ENCODE measurements at places on chromosomes 1 and 21. TPM values are rescaled to one million over a fixed set of nuclear protein-coding genes. Genes with fewer than 3 reads are reported as not detected.

GRCh38 chr1:23838401-23838866 lies 13.2 kb upstream of the HMGCL start:
- H3K36me3 ChIP-seq = no peaks in the 10 kb centered on the region
- H3K27me3 ChIP-seq = no peaks in the 10 kb centered on the region
- H3K4me3 ChIP-seq = peak overlapping the region; percentile 40
- peaks cover 5% of the 10 kb centered on the region for H3K4me1 ChIP-seq
- no peak overlapping the region for H3K27ac ChIP-seq

The FPGT gene
- 10.1 TPM for polyA plus RNA-seq

GRCh38 chr21:21682172-21682571 lies 684.0 kb downstream of the NCAM2 start:
- no peaks in the 10 kb centered on the region for H3K36me3 ChIP-seq
- H3K27me3 ChIP-seq = no peaks in the 10 kb centered on the region
- H3K4me3 ChIP-seq = no peak overlapping the region
- no peaks in the 10 kb centered on the region for H3K4me1 ChIP-seq
- H3K27ac ChIP-seq = no peak overlapping the region
- no peak for DNase-seq

GRCh38 chr21:42176859-42177258 lies 42.1 kb upstream of the ABCG1 start:
- DNase-seq = no peak
- no peak overlapping the region for H3K4me3 ChIP-seq
- H3K36me3 ChIP-seq = no peaks in the 10 kb centered on the region

The GSTM1 gene
- polyA plus RNA-seq = 39.6 TPM

- no peak overlapping the region for H3K27ac ChIP-seq
- DNase-seq = no peak
- no peaks in the 10 kb centered on the region for H3K4me1 ChIP-seq
Observed at GRCh38 chr1:45410850-45411509, 70.7 kb upstream of the MUTYH start.

The OR2AK2 gene
- polyA plus RNA-seq = not detected

GRCh38 chr1:176786274-176786673 lies 323.3 kb downstream of the PAPPA2 start:
- no peaks in the 10 kb centered on the region for H3K27me3 ChIP-seq
- DNase-seq = no peak
- H3K27ac ChIP-seq = no peak overlapping the region

The CHI3L2 gene
- 9.4 TPM for polyA plus RNA-seq

DNA sequence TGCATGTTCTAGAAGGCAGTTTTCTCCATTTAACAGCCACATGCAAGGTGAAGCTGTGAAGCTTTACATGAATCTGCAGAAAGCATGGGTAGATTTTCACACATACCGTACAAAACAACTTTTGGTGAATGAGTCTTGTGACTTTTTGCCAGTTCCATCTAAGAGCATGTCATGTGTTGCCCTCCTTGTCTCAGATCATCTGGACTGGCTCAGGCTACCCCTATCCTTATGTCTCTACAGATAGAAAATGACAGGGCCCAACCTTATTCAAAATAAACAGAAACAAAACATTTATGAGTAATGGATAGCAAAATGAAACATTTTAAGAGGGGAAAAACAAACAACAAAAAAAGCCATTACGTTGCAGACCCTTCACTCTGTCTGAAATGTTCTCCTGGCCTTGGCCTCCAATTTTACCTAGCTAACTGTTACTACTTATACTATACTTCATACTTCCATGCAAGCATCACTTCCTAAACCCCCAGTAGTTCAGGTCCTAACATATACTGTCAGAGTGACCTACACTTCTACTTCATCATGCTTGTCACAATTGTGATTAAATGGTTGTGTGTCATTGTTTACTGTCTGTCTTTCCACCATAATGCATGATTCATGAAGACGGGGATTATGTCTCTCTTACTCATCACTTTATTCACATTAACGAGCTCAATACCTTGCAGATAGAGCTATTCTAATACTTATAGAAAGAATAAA lies 39.0 kb downstream of the LRRC8C start:
- DNase-seq = no peak
- peaks cover 80% of the 10 kb centered on the region for H3K4me1 ChIP-seq
- H3K4me3 ChIP-seq = no peak overlapping the region
- H3K36me3 ChIP-seq = no peaks in the 10 kb centered on the region
- H3K27ac ChIP-seq = no peak overlapping the region

- no peaks in the 10 kb centered on the region for H3K36me3 ChIP-seq
- no peak overlapping the region for H3K27ac ChIP-seq
- no peak overlapping the region for H3K4me3 ChIP-seq
- H3K4me1 ChIP-seq = peaks cover 18% of the 10 kb centered on the region
Observed at GRCh38 chr1:165495858-165496205, 48.0 kb upstream of the LRRC52 start.

The CCT3 gene
- polyA plus RNA-seq = 212 TPM

DNA sequence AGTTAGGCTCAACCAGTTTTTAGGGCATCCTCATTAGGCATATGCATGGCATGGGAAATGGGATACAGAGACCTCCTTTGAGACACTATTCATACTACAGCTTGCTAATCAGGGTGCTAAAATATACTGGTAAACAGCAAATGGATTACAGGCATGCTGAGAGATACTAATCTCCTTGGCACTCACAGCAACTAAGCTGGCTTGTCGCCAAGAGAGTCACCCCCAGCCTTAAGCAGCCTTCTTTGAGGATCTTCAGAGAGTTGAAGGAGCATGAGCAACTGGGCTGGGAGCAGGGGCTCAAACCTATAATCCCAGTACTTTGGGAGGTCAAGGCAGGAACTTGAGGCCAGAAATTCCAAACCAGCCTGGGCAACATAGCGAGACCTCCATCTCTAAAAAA lies 120.1 kb upstream of the NR5A2 start:
- no peaks in the 10 kb centered on the region for H3K4me1 ChIP-seq
- H3K4me3 ChIP-seq = no peak overlapping the region
- no peaks in the 10 kb centered on the region for H3K36me3 ChIP-seq
- no peak for DNase-seq
- H3K27me3 ChIP-seq = no peaks in the 10 kb centered on the region

DNA sequence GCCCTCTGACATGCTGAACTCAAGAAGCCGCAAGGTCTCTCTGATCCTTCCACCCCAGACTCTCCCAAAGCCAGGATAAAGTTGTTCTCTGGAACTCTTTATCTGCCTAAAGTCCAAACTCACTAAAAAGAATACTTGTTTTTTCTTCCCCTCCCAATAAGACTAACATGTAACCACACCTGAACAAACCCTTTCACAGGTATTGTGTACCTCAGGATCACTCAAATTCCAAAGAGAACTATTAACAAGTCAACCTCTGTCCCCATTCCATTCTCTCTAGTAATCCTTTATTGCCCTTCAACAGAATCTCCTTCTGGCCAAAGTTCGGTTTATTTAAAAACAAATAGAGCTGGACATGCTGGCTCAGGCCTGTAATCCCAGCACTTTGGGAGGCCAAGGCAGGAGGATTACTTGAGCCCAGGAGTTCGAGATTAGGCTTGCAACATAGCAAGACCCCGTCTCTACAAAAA lies 4.1 kb upstream of the TOE1 start:
- no peaks in the 10 kb centered on the region for H3K36me3 ChIP-seq
- DNase-seq = no peak
- H3K27me3 ChIP-seq = no peaks in the 10 kb centered on the region
- H3K27ac ChIP-seq = no peak overlapping the region

DNA sequence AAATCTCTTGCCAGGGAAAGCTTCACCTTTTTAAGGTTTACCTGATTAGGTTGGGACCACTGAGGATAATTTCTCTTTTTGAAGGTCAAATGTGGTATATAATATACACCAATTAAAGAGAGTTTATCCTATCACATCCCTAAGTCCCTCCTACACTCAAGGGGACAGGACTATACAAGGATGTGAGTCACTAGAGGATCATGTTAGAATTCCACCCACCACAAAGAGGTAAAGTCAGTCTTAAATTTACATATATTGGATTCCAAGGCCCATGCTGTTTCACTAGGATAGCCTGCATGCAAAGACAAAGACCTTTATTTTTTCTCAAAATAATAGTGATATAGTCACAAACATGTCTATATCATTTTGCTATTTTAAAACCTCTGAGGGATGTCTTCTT lies 164.4 kb downstream of the GIPC2 start:
- H3K4me1 ChIP-seq = no peaks in the 10 kb centered on the region
- H3K4me3 ChIP-seq = no peak overlapping the region
- no peak overlapping the region for H3K27ac ChIP-seq
- no peak for DNase-seq
- no peaks in the 10 kb centered on the region for H3K27me3 ChIP-seq

- H3K4me3 ChIP-seq = no peak overlapping the region
- H3K27ac ChIP-seq = peak overlapping the region; percentile 47
- no peaks in the 10 kb centered on the region for H3K27me3 ChIP-seq
- no peaks in the 10 kb centered on the region for H3K36me3 ChIP-seq
- no peaks in the 10 kb centered on the region for H3K4me1 ChIP-seq
Observed at GRCh38 chr1:55589671-55590297, 374.6 kb upstream of the USP24 start.
